ENCODE measurements at places on chromosomes 16 and 17. TPM values are rescaled to one million over a fixed set of nuclear protein-coding genes. Genes with fewer than 3 reads are reported as not detected.

- peak; percentile 74 for DNase-seq
These were observed 122.3 kb downstream of the CDK5R1 start for GRCh38 chr17:32609085-32609484.

GRCh38 chr16:65834688-65835087 is 531.8 kb upstream of the CDH5 start:
- DNase-seq, result no peak

GRCh38 chr17:32546031-32546444 is 59.2 kb downstream of the CDK5R1 start:
- no peak for DNase-seq

DNA sequence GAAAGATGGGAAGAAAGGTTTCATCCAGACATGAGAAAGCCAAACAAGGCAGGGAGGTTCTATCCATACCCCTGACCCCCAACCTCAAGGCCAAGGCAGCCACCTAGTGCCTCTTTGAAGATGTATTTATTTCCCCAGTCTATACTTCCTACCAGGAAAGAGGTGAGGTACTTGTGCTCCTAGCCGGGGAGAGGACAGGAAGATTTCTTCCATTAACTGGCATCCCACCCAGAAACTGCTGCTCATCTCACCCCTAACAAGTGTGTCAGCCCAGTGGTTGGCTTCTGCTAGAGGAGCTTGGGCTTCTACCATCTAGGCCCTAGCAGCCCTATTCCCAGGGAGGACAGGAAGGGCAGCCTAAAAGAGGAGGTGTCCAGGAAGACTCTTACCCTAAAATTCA is 8.9 kb downstream of the COPZ2 start:
- no peak for DNase-seq

DNA sequence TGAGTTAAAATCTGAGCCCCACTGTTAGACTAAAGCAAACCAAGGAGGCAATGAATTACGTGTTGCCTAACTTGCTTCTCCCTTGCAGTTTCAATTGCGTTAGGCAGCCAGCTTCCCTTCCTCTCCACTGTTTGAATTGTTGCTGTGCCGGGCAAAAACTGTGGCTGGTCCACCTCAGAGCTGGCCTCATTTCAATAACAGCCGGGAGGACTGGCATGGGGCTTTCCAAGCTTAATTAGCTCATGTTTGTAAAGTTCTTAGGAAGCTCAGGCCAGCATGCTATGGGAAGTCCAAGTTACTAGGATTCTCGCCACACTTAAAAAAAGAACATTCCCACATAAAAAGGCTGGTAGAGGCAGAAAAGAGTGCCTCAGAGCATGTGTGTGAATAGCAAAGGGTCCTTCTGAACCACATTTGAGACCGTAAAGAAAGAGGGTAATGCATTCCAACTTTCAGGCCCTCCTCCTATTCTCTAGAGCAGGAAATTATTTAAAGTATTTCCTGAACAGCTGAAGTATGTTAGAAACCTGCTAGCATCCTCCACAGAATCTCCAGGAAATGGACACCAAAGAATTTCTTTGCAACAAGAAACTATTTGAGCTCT is 79.0 kb upstream of the SMURF2 start:
- DNase-seq, result peak; percentile 43

- DNase-seq, result no peak
These were observed 52.3 kb downstream of the TOX3 start for GRCh38 chr16:52494621-52495020.

ANKRD40CL gene
- not detected for total RNA-seq

TRIM72 gene
- 0.40 TPM for total RNA-seq

MARVELD3 gene
- total RNA-seq, result not detected

SLC13A2 gene
- total RNA-seq, result not detected

NGFR gene
- total RNA-seq, result 4.1 TPM

Measured in left ventricle myocardium superior (tissue), 1 donor.